ENCODE measurements at places on chromosomes 16 and 17.

DNA sequence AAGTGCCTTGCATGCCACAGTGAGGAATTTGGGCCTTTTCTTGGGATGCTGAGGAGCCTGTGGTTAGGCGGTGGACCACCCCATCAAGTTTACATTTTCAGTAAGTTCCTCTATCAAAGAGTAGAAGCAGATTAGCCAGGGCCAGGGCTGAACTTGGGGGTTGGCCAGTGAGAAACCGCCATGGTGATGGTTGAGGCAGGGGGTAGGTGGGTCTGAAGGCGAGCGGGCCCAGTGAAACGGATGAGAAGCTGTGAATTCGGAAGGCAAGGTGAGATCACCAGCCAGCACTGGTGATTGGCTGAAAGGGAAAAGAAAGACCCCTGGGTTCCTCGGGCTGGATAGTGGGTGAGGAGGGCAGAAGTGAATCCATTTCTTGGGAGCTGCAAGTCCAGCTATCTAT, 311.4 kb downstream of the CBLN1 start:
- DNase-seq = no peak

GRCh38 chr17:80233202-80233601, 13.0 kb downstream of the SLC26A11 start:
- no peak for DNase-seq

DNA sequence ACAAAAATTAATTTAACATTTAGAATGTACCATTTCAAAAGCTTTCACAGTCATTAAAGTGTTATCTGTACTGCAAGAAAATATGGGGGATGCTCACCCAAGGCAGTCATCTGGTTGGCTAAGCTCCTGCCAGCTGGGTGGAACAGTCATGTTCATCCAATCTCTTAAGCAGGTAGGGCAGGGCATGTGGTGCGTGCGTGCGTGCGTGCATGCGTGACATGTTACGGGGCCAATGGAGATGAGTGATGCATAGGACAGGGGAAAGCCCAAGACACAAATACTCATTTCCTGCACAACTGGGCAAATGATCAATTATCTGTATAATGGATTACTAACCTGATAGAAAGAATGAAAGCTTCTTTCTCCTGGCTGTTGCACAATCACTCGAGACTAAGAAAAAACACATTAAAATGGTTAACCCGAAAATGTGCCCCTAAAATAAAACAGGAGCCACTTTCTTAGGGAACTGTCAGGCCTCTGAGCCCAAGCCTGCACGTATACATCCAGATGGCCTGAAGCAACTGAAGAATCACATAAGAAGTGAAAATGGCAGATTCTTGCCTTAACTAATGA, 104.4 kb downstream of the MYO1D start:
- no peak for DNase-seq

DNA sequence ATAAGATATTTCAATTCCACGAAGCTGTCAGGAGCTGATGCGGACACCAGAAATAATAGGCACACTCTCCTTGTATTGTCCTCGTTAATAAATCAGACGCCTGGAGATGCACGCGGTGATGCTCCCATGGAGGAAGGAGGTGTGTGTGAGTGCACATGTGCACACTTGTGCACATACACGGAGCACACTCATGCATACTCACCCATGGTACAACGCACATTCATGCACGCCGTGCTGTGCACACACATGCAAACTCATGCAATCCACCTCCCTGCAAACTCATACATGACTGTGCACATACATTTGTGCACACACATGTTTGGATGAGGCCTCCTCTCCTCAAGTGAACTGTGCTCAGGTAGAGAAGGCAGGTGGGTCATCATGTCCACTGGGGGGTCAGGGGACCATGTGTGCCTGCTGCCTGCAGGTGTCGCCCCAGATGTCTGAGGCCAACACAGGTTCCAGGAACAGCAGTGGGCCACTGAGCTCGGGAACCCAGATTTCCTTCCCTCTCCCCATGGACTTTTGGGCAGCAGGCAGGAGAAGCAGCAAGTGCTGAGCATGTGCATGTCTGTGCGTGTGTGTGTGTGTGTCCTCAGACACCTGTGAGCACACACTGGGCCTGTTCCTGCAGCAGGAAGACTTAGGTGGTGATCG, 165.3 kb downstream of the SDK2 start:
- no peak for DNase-seq

DNA sequence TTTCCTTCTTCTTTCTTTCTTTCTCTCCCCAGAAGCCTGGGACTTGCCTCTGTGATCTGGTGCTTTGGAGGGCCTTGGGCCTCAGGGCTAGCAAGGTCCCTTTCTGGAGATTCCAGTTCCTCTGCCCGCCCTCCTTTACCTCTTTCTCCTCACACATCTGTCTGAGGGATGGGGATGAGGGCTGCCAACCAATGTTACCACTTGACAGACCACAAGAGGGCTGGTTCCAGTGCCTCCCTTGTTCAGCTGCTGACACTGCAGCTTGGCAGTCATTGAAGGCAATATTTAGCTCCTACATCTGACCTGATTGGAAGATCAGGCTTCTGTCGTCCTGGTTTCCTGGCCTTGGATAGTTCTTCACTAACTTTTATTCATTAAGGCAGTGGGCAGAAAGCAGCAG, 3.6 kb upstream of the ZNF652 start:
- DNase-seq = no peak

- no peak for DNase-seq
Observed at GRCh38 chr16:24071666-24072360, 184.3 kb upstream of the CACNG3 start.

- peak; percentile 49 for DNase-seq
Observed at GRCh38 chr17:70355185-70355584, 185.9 kb downstream of the KCNJ2 start.

- DNase-seq = no peak
Observed at GRCh38 chr16:81403208-81403600, 41.4 kb upstream of the CMIP start.

DNA sequence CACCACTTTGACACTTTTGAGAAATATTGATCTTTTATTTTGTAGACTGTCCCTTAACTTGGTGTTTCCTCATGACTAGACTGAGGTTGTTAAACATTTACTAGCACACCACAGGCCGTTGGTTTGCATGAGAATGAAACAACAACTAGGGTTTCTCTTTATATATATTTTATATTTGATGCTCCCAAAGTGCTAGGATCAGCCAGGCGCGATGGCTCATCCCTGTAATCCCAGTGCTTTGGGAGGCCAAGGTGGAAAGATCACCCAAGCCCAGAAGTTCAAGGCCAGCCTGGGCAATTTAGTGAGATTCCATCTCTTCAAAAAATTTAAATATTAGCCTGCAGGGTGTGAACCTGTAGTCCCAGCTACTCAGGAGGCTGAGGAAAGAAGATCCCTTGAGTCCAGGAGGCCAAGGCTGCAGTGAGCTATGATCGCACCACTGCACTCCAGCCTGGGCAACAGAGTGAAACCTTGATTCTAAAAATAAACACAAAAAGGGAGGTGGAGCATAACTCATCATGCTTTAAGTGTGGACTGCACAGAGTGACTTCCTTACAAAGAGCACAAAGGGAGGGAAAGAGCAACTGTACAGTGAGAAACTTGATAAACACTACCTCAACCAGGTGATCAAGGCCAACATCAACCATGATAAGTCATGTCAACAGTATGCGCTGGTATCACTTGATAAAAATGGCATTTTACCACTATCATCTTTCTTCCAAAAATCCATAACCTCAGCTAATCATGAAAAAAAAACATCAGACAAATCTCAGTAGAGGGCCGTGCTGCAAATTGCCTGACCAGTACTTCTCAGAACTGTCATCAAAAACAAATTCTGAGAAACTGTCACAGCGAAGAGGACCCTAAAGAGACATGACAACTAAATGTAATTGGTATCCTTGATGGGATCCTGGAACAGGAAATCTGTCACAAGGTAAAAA, 72.8 kb upstream of the ATF7IP2 start:
- DNase-seq = no peak

DNA sequence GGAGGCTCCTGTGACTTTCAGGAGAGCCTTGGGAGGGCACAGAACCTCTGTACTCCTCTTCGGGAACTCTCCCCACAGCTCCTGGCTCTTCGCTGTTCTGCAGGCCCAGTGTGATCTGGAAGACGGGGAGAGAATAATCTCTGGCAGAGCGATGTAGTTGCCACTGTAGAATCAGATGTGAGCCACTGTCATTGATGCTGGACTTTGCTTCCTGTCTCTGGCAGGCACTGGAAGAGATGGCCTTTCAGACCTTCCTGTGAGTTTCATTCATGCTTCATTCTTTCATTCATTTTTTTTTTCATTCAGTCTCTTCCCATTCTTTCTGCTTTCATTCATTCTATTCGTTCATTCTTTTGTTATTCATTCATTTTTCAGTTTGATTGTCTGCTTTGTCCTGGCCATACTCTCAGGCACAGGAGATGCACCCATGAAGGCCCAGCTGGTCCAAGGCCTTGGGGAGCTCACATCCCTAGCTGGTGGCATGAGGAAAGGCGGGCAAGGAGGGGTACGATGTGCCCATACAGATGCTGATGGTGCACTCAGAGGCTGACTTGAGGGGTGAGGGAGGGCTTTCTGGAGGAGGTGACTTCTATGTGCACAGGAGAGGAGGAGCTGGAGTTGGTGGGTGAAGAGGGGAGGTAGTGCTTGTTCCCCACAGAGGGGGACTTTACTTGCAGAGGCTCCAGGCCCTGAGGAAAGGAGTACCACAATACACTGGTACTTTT, 44.2 kb downstream of the CMIP start:
- DNase-seq = no peak

GRCh38 chr16:15970202-15970601, 20.8 kb downstream of the ABCC1 start:
- no peak for DNase-seq

GRCh38 chr16:2194852-2195321, 1.5 kb downstream of the CASKIN1 start:
- DNase-seq = peak; percentile 27

DNA sequence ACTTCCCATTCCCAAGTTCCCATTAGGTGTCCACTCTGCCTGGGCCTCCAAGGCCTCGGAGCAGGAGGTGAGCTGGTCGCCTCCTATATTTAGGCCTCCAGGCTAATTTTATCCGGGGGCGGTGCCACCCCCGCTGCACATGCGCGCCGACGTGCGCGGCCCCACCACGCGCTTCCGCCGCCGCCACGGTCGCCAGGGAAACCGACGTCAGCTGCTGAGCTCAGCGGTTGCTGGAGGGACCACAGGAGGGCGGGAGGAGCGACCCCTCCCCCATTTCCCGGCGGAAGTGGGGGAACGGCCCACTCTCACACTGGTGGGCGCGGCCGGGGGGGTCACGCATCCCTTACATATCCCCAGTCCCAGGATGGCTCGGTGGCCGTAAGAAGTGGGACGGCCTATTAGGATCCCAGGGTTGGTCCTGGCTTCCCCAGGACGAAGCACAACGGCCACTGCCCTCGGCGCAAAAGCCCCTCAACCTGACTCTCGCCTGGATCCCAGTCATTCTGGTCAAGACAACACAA, 1.0 kb downstream of the PER1 start:
- DNase-seq = peak; percentile 86

GRCh38 chr17:57415751-57416207, 159.5 kb downstream of the MSI2 start:
- DNase-seq = no peak

GRCh38 chr16:1884889-1885288, 12.9 kb upstream of the MEIOB start:
- DNase-seq = no peak
